ENCODE measurements at places on chromosomes 3 and 15. TPM values are rescaled to one million over a fixed set of nuclear protein-coding genes. Genes with fewer than 3 reads are reported as not detected.

ATP13A5 gene
- total RNA-seq, result not detected

LMAN1L gene
- total RNA-seq, result not detected

SQOR gene
- 74.4 TPM for total RNA-seq

SEMA6D gene
- total RNA-seq, result not detected

FYTTD1 gene
- 25.0 TPM for total RNA-seq

DNASE1L3 gene
- not detected for total RNA-seq

GOLGA8T gene
- 1.9 TPM for total RNA-seq

LRRC31 gene
- total RNA-seq, result not detected

BFSP2 gene
- total RNA-seq, result not detected

SH2D7 gene
- not detected for total RNA-seq

CIAO2A gene
- 117 TPM for total RNA-seq

HDGFL3 gene
- 72.8 TPM for total RNA-seq

STXBP5L gene
- not detected for total RNA-seq

DPPA4 gene
- total RNA-seq, result not detected

BCL2A1 gene
- total RNA-seq, result 17.9 TPM

C2CD4B gene
- 0.10 TPM for total RNA-seq

NME9 gene
- total RNA-seq, result not detected

MUC20 gene
- total RNA-seq, result 0.74 TPM

RFX7 gene
- total RNA-seq, result 17.0 TPM

SIN3A gene
- total RNA-seq, result 33.5 TPM

EEFSEC gene
- total RNA-seq, result 9.9 TPM

CELF6 gene
- total RNA-seq, result not detected

BLM gene
- 14.7 TPM for total RNA-seq

GABRR3 gene
- not detected for total RNA-seq
